Progenitor cell of endocrine pancreas (in vitro differentiated cells): ENCODE measurements at places on chromosomes 5 and 9. TPM values are rescaled to one million over a fixed set of nuclear protein-coding genes. Genes with fewer than 3 reads are reported as not detected.
A peak's percentile ranks its signal among the peaks of the same experiment; 100 is the strongest.

DNA sequence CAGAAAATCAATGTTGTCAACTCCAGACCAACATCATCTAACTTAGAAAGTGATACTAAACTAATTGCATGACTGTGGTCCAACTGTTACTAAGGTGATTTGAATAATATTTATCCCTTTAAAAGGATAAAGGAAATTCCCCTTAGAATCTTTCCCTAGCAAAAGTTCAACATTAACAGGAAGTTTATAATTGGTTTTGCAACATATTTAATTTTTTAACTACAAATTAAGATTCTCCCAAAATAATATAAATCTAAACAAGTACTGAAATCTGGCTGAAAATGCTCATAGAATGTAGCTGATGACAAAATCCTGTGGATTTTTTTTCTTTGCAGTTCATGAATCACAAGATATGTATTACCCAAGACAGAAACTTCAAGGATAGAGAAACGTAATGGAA, 151.4 kb downstream of the LPAR1 start:
- no peak overlapping the region for H3K4me3 ChIP-seq
- no peak overlapping the region for H3K27ac ChIP-seq
- no peaks in the 10 kb centered on the region for H3K4me1 ChIP-seq
- no peaks in the 10 kb centered on the region for H3K36me3 ChIP-seq
- H3K27me3 ChIP-seq, result no peaks in the 10 kb centered on the region

GRCh38 chr9:86486891-86487837, 133.0 kb upstream of the TUT7 start:
- no peaks in the 10 kb centered on the region for H3K36me3 ChIP-seq
- peaks cover 6% of the 10 kb centered on the region for H3K27me3 ChIP-seq
- DNase-seq, result no peak
- H3K4me1 ChIP-seq, result peaks cover 6% of the 10 kb centered on the region

DNA sequence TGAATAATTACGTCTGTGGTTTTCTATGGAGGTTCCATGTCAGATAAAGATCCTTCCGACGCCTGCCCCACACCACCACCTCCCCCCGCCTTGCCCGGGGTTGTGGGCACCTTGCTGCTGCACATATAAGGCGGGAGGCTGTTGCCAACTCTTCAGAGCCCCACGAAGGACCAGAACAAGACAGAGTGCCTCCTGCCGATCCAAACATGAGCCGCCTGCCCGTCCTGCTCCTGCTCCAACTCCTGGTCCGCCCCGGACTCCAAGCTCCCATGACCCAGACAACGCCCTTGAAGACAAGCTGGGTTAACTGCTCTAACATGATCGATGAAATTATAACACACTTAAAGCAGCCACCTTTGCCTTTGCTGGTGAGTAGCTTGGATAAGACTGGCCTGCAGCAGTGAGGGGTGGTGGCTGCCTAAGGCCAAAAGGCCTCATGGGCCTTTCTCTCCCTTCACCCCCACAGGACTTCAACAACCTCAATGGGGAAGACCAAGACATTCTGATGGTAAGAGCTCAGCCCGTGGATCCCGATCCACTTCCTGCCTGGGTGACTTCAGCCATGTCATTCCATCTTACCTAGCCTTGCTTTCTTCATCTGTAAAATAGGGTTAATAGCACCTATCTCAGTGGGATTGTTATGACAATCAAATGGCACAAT, at the start of gene IL3:
Gene IL3, plus strand, starts transcription at position 155 of the 661 bp plus-strand sequence. Its CDS starts 52 bp downstream, at position 207.
- no peaks in the 10 kb centered on the region for H3K4me1 ChIP-seq
- H3K27me3 ChIP-seq, result no peaks in the 10 kb centered on the region
- no peak within 1 kb of the TSS for H3K4me3 ChIP-seq
- H3K27ac ChIP-seq, result no peak within 1 kb of the TSS

IFNA14 gene
- not detected in 2 replicates for total RNA-seq

DNA sequence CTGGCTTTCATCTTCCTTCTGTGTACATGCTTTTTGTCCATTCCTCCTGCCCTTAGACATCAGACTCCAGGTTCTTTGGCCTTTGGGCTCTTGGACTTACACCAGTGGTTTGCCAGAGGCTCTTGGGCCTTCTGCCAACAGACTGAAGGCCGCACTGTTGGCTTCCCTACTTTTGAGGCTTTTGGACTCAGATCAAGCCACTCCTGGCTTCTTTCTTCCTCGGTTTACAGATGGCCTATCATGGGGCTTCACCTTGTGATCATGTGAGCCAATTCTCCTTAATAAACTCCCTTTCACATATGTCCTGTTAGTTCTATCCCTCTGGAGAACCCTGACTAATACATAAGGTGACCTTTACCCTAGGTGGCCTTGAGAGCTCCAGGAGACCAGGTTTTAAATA, 189.1 kb upstream of the CCNG1 start:
- no peak overlapping the region for H3K4me3 ChIP-seq
- no peaks in the 10 kb centered on the region for H3K4me1 ChIP-seq
- no peak for DNase-seq
- H3K27ac ChIP-seq, result no peak overlapping the region
- no peaks in the 10 kb centered on the region for H3K27me3 ChIP-seq

CNTNAP3 gene
- total RNA-seq, result 1.6 and 1.7 TPM in 2 replicates

DNA sequence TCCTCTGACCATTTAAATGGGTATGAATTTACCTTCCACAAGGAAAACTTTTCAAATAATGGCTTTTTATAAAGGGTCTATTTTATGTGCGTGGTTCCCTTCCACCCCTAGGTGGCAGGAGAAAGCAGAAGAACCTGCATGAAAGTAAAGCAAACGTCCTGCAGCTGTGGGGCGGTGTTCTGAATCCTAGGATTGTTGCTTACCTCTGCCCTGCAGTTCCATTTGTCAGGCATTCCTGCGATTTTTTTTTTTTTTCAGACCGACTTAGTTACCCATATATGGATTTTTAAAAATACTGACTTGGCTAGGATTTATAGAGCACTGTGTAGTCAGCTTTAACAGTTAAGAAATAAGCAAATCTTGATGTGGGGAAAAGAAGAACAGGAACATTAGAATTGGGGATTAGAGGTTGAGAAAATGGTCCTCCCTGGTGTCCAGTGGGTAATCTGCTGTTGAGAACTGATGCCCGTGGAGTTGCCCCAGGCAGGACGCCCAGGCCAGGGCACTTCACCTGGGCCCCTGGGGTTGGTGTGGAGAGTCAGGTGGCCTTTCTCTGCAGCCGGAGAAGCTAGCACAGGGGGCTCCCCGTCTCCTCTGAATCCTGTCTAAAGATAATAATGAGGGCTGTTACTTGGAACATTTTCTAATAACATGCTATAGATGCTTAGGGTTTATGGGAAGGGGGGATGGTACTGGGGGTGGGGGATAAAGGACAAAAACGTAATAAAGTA, 30.4 kb upstream of the LTC4S start:
- H3K4me3 ChIP-seq, result no peak overlapping the region
- H3K27ac ChIP-seq, result peak overlapping the region; percentile 91
- H3K4me1 ChIP-seq, result peaks cover 41% of the 10 kb centered on the region
- peak; percentile 36 for DNase-seq
- no peaks in the 10 kb centered on the region for H3K27me3 ChIP-seq

DNA sequence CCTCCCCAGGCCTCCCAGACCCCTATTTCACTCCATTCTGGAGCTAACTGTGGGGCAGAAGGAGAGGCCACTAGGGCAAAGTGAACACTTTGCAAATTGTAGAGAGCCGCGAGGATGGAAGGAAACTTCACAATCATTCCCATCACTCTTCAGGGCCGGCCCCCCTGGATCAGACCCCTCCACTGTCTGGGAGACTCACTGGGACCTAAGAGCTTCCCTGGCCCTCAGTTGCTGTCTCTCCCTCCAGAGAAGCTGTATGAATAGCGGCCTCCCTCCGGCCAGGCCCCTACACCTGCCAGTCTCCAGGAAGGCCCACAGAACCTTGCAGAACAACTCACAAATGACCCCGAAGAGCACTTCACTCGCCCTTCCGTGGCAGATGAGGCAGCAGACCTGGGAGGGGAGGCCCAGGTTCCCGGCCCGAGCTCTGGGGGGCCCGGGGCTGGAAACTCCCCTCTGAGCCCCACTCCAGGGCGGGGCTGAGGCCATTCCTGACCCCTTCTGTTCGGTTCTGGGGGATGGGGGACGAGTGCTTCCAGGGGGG, 141.9 kb upstream of the IER5L start:
- H3K27ac ChIP-seq, result no peak overlapping the region
- peaks cover 30% of the 10 kb centered on the region for H3K4me1 ChIP-seq
- DNase-seq, result no peak
- no peaks in the 10 kb centered on the region for H3K27me3 ChIP-seq
- H3K4me3 ChIP-seq, result no peak overlapping the region

- H3K27me3 ChIP-seq, result no peaks in the 10 kb centered on the region
- no peak overlapping the region for H3K4me3 ChIP-seq
- no peak for DNase-seq
- H3K27ac ChIP-seq, result no peak overlapping the region
- H3K4me1 ChIP-seq, result peaks cover 18% of the 10 kb centered on the region
These were observed 11.1 kb downstream of the CAMSAP1 start for GRCh38 chr9:135896205-135896604.

DNA sequence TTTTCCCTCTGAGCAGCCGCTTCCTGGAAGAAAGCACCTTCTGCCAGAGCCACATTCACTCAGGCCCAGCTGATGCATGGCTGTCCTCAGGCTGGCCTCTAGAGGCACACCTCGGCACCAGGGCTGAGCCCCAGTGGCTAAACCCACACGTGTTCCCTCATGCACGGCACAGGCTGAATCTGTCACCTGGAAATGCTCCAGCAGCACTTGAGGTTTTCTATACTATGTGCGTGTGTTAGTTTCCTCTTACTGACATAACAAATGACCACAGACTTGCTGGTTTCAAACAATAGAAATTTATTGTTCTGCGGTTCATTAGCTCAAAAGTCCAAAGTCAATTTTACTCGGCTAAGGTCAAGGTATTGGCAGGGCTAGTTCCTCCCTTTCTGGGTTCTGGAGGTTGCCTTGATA, 141.4 kb downstream of the LRRC70 start:
- peaks cover 2% of the 10 kb centered on the region for H3K27me3 ChIP-seq
- H3K27ac ChIP-seq, result no peak overlapping the region
- no peak overlapping the region for H3K4me3 ChIP-seq
- H3K36me3 ChIP-seq, result no peaks in the 10 kb centered on the region

DNA sequence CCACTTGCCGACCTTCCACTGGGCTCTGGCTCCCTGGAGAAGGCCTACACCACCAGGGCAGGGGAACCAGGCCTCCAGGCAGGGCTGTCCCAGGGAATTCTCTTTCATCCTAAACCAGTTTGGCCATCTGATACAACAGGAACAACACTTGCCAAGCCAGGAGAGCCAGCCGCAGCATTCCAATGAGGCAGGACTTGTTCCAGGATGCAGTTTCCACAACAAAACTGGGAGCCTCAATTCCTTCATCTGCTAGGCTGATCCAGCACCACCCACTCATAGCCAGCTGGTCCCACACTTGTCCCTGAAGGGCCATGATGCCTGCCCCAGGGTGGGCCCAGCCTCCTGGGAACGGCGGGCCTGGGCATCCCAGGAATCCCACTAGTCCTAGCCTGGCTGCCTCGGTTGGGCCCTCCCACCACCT, 26.0 kb downstream of the BICD2 start:
- no peak for DNase-seq
- H3K4me1 ChIP-seq, result peaks cover 6% of the 10 kb centered on the region
- H3K36me3 ChIP-seq, result no peaks in the 10 kb centered on the region

DNA sequence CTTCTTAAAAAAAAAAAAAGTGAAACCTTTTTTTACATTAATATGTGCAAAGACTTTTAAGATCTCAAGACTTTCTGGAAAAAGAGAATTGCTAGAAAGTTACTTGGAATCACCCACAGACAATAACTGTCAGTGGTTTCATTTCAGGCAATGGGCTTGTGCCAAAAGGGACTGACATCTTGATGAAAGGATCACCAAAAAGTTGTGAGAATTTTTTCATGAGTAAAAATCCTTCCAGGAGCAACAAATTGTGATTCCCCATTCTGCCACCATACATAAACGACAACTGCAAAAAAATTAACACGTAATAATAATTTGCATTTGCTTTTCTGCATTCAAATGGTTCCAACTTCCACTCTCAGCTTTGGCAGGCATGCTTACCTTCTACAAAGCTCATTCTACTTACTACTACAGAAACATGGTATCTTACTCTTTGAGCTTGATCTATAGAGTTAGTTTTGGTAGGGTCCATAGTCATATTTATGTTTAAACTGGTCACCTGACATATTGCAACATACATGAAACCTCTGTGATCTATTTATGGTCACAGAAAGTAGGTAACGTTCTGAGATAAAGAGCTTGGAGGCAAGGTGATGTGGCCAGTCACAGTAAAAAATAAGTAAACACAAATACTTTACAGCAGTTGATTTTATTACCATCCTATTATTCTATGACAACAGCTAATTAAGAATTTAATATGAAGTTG, 3.0 kb downstream of the NREP start:
- H3K27ac ChIP-seq, result no peak overlapping the region
- no peak for DNase-seq
- H3K27me3 ChIP-seq, result no peaks in the 10 kb centered on the region
- peak overlapping the region; percentile 46 for H3K4me3 ChIP-seq
- H3K4me1 ChIP-seq, result peaks cover 35% of the 10 kb centered on the region

- peaks cover under 1% of the 10 kb centered on the region for H3K36me3 ChIP-seq
- H3K27me3 ChIP-seq, result no peaks in the 10 kb centered on the region
- H3K4me1 ChIP-seq, result no peaks in the 10 kb centered on the region
- H3K27ac ChIP-seq, result no peak overlapping the region
- H3K4me3 ChIP-seq, result no peak overlapping the region
These were observed 10.0 kb upstream of the PLK2 start for GRCh38 chr5:58469896-58470295.

- H3K36me3 ChIP-seq, result peaks cover 24% of the 10 kb centered on the region
- H3K4me3 ChIP-seq, result no peak overlapping the region
- H3K27me3 ChIP-seq, result peaks cover 8% of the 10 kb centered on the region
- H3K27ac ChIP-seq, result no peak overlapping the region
- DNase-seq, result no peak
- H3K4me1 ChIP-seq, result peaks cover 46% of the 10 kb centered on the region
These were observed 20.8 kb downstream of the LHFPL2 start for GRCh38 chr5:78627766-78628165.

ZDHHC11B gene
- total RNA-seq, result 8.6 and 8.7 TPM in 2 replicates

ZNF354B gene
- 27.2 and 30.9 TPM in 2 replicates for total RNA-seq

GRCh38 chr5:151018846-151019245, 1.5 kb upstream of the GPX3 start:
- DNase-seq, result no peak
- peaks cover 6% of the 10 kb centered on the region for H3K4me1 ChIP-seq
- H3K27ac ChIP-seq, result no peak overlapping the region
- no peak overlapping the region for H3K4me3 ChIP-seq

PDCD1LG2 gene
- total RNA-seq, result not detected in 2 replicates
